ENCODE measurements at places on chromosomes 3 and 15.

DNA sequence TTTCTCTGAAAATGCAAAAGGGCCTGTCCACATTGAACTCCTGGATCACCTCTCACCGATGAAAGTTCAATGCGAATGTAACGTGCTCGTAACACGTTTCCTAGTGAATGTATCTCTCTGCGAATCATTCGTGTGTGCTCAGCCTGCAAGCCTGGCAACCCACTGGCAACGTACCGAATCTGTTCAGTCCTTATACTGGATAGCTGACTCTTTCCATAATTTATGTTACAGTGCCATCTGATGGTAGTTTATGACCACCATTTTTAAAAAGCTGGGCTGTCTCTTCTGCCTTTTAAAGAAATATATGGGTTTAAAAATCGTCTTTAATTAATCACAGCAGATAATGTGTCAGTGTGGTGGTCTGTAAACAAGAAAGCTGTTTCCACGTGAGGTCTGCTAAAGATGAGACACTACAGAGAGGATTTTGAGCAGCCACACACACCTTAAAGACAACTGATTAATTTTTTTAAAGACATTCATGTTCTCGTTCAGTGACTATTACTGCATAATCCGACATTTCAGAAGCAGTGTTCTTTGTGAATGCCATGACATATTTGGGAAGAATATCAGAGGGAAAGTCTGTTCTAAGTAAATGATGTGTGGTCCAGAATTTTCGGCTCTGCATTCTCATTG lies 69.4 kb upstream of the FOXP1 start:
- no peak for DNase-seq

- DNase-seq: no peak
Measured at GRCh38 chr3:173938616-173939015, 541.1 kb downstream of the NLGN1 start.

- DNase-seq: no peak
Measured at GRCh38 chr3:101212730-101213129, 107.6 kb downstream of the IMPG2 start.

DNA sequence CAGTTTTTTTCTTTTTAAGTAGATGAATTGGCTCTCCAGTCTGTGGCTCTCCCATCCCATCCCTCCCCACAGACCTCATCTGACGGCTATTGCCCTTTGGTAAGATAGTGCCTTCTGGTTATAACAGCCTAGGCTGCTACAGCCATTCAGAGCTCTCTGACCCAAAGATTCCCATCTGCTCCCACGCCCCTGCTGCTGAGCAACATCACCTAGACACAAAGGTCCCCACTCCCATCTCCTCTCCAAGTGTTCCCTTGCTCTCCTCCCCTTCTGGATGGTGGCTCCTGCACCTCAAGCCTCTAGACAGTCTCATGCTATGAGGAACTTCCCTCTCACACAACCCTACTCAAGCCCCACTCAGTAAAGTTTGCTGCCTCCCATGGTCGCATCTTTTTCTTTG lies 23.7 kb downstream of the FBXW12 start:
- DNase-seq: no peak
